Mesothelial cell of epicardium (in vitro differentiated cells): ENCODE measurements at places on chromosomes 1 and 21. TPM values are rescaled to one million over a fixed set of nuclear protein-coding genes. Genes with fewer than 3 reads are reported as not detected.

The NPPB gene
- 1.3 to 2.5 TPM (median 2.3 TPM) in 3 replicates for total RNA-seq

DNA sequence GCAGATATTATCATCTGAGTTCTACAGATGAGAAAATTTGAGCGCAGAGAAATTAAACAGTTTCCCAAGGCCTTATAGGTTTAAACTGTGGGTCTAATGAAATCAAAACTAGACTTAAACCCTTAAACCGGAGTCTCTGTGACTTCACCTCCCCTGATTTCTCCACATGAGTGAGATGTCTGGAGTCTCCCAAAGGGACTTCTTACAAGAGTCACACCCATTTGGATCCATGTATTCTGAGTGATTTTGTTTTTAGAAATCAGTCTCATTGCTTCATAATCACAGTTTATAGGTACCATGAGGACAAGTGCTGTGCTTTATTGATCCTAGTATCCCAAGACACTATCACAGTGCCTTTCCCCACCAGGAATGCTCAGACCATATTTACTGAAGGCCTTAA, 206.0 kb upstream of the JUN start:
- H3K27ac ChIP-seq, result no peak overlapping the region
- no peaks in the 10 kb centered on the region for H3K36me3 ChIP-seq
- H3K4me3 ChIP-seq, result no peak overlapping the region
- no peaks in the 10 kb centered on the region for H3K27me3 ChIP-seq
- DNase-seq, result no peak

- H3K27me3 ChIP-seq, result no peaks in the 10 kb centered on the region
- H3K27ac ChIP-seq, result no peak overlapping the region
- DNase-seq, result no peak
- no peaks in the 10 kb centered on the region for H3K36me3 ChIP-seq
- no peak overlapping the region for H3K4me3 ChIP-seq
Observed at GRCh38 chr1:60894130-60894529, 188.2 kb upstream of the NFIA start.

The PLPPR5 gene
- total RNA-seq, result 0.11 to 0.20 TPM in 2 of 3 replicates, not detected in the other

DNA sequence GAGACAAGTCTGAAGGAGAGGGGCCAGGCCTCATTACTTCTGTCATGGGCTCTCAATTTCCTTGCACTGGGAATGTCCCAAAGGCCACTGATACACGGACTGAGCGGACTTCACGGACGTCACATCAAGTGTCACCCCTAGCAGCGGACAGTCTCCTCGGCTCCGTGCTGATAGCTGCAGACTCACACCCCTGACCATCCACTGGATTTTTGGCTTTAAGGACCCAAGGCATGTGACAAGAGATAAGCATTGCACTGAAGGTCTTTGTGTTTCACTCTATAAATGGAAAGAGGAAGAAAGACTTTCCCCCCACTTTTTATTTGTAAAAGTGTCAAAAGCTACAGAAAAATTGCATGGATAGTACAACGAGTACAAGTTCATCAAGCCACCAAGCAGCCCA, 200.4 kb upstream of the FGGY start:
- H3K36me3 ChIP-seq, result no peaks in the 10 kb centered on the region
- DNase-seq, result no peak
- no peaks in the 10 kb centered on the region for H3K4me1 ChIP-seq
- no peaks in the 10 kb centered on the region for H3K27me3 ChIP-seq

The HEYL gene
- 5.6 to 5.7 TPM (median 5.6 TPM) in 3 replicates for total RNA-seq

GRCh38 chr1:110928191-110928590, 35.5 kb downstream of the LRIF1 start:
- no peaks in the 10 kb centered on the region for H3K27me3 ChIP-seq
- H3K27ac ChIP-seq, result no peak overlapping the region
- no peaks in the 10 kb centered on the region for H3K4me1 ChIP-seq
- no peak for DNase-seq
- no peak overlapping the region for H3K4me3 ChIP-seq

DNA sequence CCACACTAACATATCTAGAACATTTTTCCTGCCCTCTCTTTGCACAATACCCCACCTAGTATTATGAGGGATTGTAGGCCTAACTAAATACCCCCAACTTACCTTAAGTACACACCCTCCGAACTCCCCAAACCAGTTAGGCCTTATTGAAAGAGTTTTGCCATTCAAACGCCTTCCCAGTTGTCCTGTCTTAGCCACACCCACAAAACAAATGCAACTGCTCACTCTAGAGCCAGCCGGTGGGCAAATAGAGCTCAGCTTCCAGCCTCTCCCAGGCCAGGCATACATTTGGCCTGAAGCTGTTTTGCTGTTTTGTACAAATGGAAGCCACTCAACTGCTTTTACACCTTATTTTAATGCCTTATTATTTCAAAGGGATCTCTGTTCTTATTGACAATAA, 224.2 kb upstream of the RUNX1 start:
- H3K36me3 ChIP-seq, result peaks cover 1% of the 10 kb centered on the region
- H3K27me3 ChIP-seq, result no peaks in the 10 kb centered on the region
- H3K4me1 ChIP-seq, result peaks cover 38% of the 10 kb centered on the region
- H3K27ac ChIP-seq, result peak overlapping the region; percentile 49
- no peak for DNase-seq

- no peak overlapping the region for H3K4me3 ChIP-seq
- H3K27me3 ChIP-seq, result no peaks in the 10 kb centered on the region
- H3K27ac ChIP-seq, result no peak overlapping the region
- H3K36me3 ChIP-seq, result peaks cover 16% of the 10 kb centered on the region
Observed at GRCh38 chr1:192713921-192714320, 78.0 kb downstream of the RGS13 start.

The FCRL2 gene
- total RNA-seq, result not detected in 3 replicates

The C8A gene
- not detected in 3 replicates for total RNA-seq

The CELA3B gene
- total RNA-seq, result not detected in 3 replicates

DNA sequence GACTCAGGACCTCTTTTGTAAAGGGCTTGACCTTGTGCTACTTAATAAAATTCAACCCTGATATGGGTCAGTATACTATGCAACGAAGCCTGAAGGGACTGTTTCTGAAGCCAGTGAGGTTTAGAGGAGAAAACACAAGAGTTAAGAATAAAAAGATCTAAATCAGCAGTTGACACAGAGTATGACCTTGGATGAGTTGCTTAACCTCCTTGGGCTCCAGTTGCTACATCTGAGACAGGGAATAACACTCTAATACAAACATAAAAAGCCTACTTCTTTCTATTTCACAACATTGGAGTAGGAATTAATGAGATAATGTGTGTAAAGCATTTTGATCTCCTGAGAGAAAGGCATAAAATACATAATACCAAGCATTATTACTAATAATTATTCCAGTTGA, 882.4 kb upstream of the ADGRL2 start:
- H3K36me3 ChIP-seq, result no peaks in the 10 kb centered on the region
- H3K4me3 ChIP-seq, result no peak overlapping the region
- peaks cover 21% of the 10 kb centered on the region for H3K4me1 ChIP-seq
- DNase-seq, result no peak
- H3K27me3 ChIP-seq, result no peaks in the 10 kb centered on the region
- no peak overlapping the region for H3K27ac ChIP-seq

DNA sequence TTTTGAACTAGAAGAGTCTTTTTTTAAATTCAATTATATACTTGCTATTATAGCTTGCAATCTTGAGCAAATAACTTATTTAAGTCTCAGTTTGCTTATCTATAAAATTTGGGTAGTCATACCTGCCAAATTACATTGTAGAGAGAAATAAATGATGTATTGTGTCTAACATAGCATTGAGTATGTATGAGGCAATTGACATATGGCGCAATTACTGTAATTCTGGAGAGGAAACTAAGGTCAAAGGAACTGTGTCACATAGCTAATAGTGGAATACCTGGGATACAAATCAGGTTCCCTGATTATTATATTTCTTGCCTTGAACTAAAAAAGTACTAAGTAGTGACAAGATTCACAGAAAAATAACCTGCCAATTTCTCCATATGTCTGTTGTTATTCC, 302.5 kb downstream of the PDE4B start:
- H3K27ac ChIP-seq, result no peak overlapping the region
- no peak for DNase-seq
- H3K36me3 ChIP-seq, result no peaks in the 10 kb centered on the region
- peaks cover 23% of the 10 kb centered on the region for H3K27me3 ChIP-seq
- H3K4me1 ChIP-seq, result no peaks in the 10 kb centered on the region
- H3K4me3 ChIP-seq, result no peak overlapping the region

The SLAMF1 gene
- total RNA-seq, result not detected in 3 replicates

DNA sequence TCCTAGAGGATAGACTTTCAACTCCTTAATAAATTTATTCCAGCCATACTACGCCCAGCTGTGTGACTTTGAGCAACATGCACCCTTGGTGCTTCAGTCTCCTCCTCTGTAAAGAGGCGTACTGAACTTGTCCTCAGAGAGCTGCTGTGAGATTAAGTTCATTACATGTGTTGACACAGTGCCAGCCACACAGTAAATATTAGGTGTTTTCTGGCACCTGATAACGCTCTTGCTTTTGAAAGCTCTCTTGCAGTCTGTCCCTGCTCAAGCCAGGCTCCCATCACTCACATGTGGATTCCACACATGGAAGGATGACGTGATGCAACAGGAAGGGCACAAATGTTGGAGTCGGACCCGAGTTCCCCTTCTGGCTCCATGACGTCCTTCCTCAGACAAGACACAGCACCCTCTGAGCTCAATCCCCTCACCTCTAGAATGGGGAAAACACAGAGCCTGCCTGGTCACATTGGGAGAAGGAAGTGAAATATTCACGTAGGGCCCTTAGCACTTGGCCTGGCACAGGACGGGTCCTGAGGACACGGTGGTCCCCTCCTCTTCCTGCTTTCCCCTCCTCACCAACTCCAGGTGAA, 7.7 kb downstream of the IFNLR1 start:
- no peak for DNase-seq
- H3K36me3 ChIP-seq, result peaks cover 21% of the 10 kb centered on the region
- no peak overlapping the region for H3K27ac ChIP-seq
- H3K27me3 ChIP-seq, result no peaks in the 10 kb centered on the region
- H3K4me1 ChIP-seq, result peaks cover 2% of the 10 kb centered on the region

GRCh38 chr1:16087733-16088132, 14.3 kb upstream of the FAM131C start:
- no peak overlapping the region for H3K4me3 ChIP-seq
- H3K27ac ChIP-seq, result peak overlapping the region; percentile 16
- H3K27me3 ChIP-seq, result no peaks in the 10 kb centered on the region

GRCh38 chr1:115469703-115470476, 131.8 kb upstream of the NGF start:
- H3K4me1 ChIP-seq, result peaks cover 14% of the 10 kb centered on the region
- H3K4me3 ChIP-seq, result no peak overlapping the region
- DNase-seq, result peak; percentile 56
- peaks cover 6% of the 10 kb centered on the region for H3K27me3 ChIP-seq
